ENCODE measurements at places on chromosomes 16 and 17.

DNA sequence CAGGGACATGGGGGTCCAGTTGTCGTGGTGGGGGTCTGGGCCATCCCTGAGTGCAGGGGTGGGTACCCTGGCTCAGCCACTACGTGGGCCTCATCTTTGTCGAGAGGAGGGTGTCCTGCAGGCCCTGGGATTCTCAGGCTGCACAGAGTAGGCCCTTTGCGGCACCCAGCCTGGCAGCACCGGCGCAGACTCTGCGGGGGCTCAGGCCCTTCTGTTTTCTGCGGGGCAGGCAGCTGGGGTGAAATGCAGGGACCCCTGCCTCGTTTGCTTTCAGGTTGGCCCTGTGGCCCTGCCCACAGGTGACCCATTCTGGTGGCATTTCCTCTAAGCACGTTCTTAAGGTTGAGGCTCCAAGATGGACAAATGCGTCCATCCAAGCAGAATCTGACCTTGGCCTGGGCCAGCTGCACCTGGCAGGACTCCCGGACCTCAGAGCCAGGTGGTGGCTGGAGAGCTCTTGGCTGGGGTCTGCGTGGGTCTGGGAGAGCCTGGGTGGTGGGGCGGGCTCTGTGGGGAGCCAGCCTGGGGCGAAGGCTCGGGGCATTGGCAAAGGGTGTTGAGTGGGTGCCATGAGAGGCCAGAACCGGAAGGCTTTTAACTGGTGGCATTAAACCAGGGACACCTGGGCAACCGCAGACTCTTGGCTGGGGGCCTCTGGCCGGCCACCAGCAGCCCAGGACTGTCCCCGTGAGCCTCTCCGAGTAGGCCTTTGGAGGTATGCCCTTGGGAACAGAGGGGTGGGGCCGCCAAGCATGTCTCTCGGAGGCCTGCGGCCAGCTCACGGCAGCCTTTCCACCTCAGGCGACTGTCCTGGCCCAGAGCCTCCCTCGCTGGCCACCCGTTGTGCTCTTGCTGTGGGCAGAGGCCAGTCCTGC is 16.9 kb downstream of the PRSS27 start:
- no peak for DNase-seq

GRCh38 chr16:16004314-16004749 is 54.9 kb downstream of the ABCC1 start:
- no peak for DNase-seq

- no peak for DNase-seq
These were observed 387.0 kb upstream of the PSMD7 start for GRCh38 chr16:73909529-73910035.

DNA sequence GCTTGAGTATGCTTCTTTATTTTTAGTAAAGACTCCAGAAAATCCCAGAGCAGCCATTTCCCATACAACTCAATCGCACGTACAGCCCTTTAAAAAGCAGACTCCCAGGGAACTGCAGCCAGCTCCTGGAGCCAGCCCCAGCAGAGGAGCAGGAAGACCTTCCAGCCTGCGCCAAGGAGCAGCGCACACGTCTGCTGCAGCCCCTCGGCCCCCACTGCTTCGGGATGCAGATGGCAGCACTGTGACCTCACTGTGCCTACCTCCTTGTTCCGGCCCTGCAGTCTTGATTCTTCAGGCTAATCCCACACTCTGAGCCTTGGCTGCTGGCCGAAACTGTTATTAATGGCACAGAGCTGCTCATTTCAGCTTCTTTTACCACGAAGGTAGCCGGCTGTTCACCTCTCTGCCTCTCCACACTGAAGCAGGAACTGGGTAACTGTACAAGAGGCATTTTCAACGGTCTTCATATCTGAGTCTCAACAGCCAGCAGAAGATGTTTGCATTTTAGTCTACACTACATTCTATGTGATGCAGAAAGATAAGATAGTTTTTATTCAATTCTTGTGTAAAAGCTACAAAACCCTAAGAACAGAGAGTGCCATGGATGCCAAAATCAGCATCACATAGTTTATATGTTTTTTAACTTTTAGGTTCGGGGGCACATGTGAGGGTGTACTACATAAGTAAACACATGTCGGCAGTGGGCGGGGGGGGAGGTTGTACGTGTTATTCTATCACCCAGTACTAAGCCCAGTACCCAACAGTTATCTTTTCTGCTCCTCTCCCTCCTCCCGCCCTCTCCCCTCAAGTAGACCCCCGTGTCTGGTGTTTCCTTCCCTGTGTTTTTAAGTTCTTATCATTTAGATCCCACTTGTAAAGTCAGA is 130.9 kb downstream of the ANKRD11 start:
- DNase-seq = no peak

DNA sequence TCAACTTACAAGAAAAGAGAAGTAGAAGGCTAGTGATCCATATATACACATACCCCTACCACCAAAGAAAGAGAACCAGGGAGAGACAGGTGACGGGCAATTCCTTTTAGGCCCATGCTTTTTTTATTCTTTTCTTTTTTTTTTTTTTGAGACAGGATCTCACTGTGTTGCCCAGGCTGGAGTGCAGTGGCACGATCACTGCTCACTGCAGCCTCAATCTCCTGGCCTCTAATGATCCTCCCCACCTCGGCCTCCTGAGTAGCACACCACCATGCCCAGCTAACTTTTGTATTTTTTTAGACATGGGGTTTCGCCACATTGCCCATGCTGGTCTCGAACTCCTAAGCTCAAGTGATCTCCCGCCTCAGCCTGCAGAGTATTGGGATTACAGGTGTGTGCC is 4.8 kb downstream of the HSPB9 start:
- no peak for DNase-seq

GRCh38 chr17:57360266-57360665 is 103.9 kb downstream of the MSI2 start:
- DNase-seq = no peak

All from effector memory CD4-positive, alpha-beta T cell (primary cell).